ENCODE measurements at places on chromosomes 2 and 18.

DNA sequence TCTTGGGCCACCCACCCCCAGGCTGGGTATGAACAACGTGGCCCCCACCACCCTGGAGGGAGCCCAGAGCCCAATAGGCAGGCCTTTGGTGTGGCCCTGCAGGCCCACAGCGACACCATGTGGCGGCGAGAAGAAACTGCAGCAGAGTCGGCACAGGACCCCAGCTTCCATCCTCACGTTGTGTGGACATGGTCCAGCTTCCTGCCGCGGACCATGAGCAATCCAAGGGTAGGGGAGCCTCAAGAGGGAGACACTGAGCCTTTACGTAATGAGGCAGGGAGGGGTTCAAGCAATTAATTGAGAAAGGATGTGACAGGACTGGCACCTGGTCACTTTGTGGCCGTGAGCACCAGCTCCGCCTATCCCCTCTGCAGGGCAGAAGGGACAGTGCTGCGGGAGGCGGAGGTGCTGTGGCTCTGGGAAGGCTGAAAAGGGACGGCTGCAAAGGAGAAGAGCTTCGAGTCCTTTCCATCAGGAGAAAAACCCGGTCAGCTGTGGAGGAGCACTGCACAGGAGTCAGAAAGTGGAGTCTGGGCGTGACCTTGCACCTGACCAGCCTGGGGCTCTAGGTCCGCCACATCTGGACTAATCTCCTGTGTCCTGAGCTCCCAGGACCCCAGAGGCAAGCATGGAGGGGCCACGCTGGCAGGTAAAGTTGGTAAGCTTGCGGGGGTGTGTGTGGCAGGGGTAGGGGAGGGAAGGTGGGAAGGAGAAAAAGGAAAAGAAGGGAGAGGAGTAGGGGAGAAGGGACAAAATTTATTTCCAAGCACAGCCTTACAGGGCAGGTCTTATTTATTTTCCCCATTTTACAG is 44.9 kb downstream of the TMEM37 start:
- no peak overlapping the region for H3K4me3 ChIP-seq
- no peaks in the 10 kb centered on the region for H3K36me3 ChIP-seq

GRCh38 chr18:6341303-6341702 is 73.4 kb downstream of the L3MBTL4 start:
- no peak overlapping the region for H3K27ac ChIP-seq
- DNase-seq = no peak
- no peaks in the 10 kb centered on the region for H3K27me3 ChIP-seq

- DNase-seq = no peak
- no peaks in the 10 kb centered on the region for H3K27me3 ChIP-seq
- no peaks in the 10 kb centered on the region for H3K36me3 ChIP-seq
- no peak overlapping the region for H3K4me3 ChIP-seq
- no peak overlapping the region for H3K27ac ChIP-seq
These were observed 17.3 kb upstream of the NMUR1 start for GRCh38 chr2:231547315-231548110.

GRCh38 chr2:36737131-36737750 is 40.7 kb downstream of the VIT start:
- H3K27ac ChIP-seq = no peak overlapping the region
- no peaks in the 10 kb centered on the region for H3K36me3 ChIP-seq
- H3K4me1 ChIP-seq = no peaks in the 10 kb centered on the region
- no peak for DNase-seq

DNA sequence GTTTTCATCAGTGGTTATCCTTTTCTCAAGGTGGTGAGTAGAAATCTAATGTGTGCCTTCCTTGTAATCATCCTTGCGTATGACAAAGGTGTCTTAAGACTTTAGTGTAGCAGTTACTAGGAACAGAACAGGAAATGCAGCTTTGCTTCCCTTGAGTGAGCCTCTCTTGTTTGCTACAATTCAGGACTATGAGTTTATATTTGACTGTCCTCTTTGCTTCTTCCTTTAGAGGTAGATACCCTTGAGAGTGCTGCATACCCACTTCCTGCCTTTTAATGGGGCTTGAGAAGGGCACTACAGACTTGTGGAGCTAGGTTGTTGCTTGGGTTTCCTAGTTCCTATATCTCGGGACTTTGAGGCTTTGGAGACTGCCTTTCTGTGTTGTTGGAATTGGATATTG is 3.8 kb downstream of the KCNJ13 start:
- no peak for DNase-seq
- no peak overlapping the region for H3K27ac ChIP-seq

DNA sequence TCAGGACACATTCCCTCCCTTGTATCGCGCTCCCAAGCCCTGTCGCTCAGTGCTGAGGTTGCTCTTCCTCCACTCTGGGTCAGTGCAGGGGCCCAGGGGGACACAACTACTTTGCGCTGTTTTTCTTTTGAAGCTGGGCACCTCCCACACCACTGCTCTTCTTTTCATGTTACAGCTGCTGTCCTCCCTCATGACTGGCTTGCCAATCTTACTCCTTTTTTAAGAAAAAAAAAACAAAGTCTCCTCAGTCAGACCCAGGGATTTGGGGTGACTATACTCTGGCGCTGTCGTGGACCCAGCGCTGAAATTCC is 220.1 kb downstream of the SEPTIN10 start:
- H3K36me3 ChIP-seq = no peaks in the 10 kb centered on the region
- H3K4me1 ChIP-seq = no peaks in the 10 kb centered on the region
- no peak for DNase-seq
- no peak overlapping the region for H3K4me3 ChIP-seq
- no peaks in the 10 kb centered on the region for H3K27me3 ChIP-seq

- H3K27ac ChIP-seq = no peak overlapping the region
- H3K4me3 ChIP-seq = no peak overlapping the region
- no peaks in the 10 kb centered on the region for H3K27me3 ChIP-seq
- H3K4me1 ChIP-seq = no peaks in the 10 kb centered on the region
- no peak for DNase-seq
- H3K36me3 ChIP-seq = no peaks in the 10 kb centered on the region
These were observed 514.9 kb downstream of the SUCLG1 start for GRCh38 chr2:83944191-83944590.

DNA sequence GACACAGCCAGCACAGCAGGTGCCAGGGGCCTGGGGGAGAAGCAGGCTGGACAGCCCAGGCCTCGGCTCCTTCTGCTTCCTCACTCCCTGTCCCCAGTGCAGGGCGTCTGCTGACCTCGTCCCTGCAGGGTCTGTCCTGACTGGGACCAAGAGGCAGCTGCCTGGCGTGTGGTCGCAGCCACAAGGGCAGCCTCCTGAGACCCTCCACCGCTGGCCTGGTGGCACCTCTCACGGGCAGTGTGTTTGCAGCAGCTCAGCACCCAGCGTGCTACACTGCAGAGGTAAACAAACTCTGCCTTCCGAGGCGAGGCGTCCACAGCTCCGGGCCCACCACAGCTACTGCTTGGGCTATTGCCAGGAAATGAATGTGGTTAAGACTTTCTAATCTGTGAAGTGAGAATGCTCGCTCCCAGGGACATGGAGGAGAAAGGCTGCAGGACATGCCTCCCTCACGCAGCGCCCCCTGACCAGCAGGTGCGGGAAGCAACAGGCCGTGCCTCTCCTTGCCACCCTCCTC is 46.1 kb upstream of the HPCAL1 start:
- H3K4me3 ChIP-seq = no peak overlapping the region
- peak; percentile 56 for DNase-seq
- H3K4me1 ChIP-seq = no peaks in the 10 kb centered on the region
- H3K27me3 ChIP-seq = no peaks in the 10 kb centered on the region

GRCh38 chr2:120934574-120935338 is 199.1 kb downstream of the GLI2 start:
- no peak overlapping the region for H3K4me3 ChIP-seq
- peaks cover 58% of the 10 kb centered on the region for H3K4me1 ChIP-seq
- no peaks in the 10 kb centered on the region for H3K27me3 ChIP-seq
- no peak for DNase-seq
- no peaks in the 10 kb centered on the region for H3K36me3 ChIP-seq

- H3K27me3 ChIP-seq = no peaks in the 10 kb centered on the region
- peaks cover 20% of the 10 kb centered on the region for H3K4me1 ChIP-seq
- H3K36me3 ChIP-seq = no peaks in the 10 kb centered on the region
- no peak overlapping the region for H3K27ac ChIP-seq
These were observed 183.1 kb upstream of the HNRNPA3 start for GRCh38 chr2:177029501-177029900.

DNA sequence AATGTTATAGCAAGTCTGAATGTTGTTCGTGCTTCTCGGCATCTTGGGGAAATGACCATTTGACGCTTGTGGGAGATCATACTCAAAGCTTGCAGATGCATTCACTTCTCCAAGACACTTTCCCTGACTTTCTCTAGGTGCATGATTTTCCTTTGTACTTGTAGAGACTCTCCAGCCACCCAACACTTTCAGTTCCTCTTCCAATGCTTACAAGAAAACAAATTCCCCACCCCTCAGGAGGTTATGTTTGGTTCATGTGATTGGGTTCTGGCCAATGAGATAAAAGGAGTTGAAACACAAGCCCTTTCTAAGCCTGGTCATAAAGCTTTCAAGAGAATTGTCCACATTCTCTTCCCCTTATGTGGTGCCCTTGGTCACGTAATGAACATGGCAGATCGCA is 156.3 kb downstream of the EPHA4 start:
- H3K27ac ChIP-seq = no peak overlapping the region
- H3K36me3 ChIP-seq = peaks cover 11% of the 10 kb centered on the region
- no peak for DNase-seq
- H3K4me3 ChIP-seq = no peak overlapping the region
- peaks cover 8% of the 10 kb centered on the region for H3K4me1 ChIP-seq
- no peaks in the 10 kb centered on the region for H3K27me3 ChIP-seq

- DNase-seq = no peak
- H3K36me3 ChIP-seq = no peaks in the 10 kb centered on the region
- no peaks in the 10 kb centered on the region for H3K4me1 ChIP-seq
- no peak overlapping the region for H3K27ac ChIP-seq
These were observed 101.3 kb downstream of the MSH2 start for GRCh38 chr2:47504174-47504810.

- DNase-seq = no peak
- H3K4me3 ChIP-seq = no peak overlapping the region
- no peaks in the 10 kb centered on the region for H3K36me3 ChIP-seq
- no peaks in the 10 kb centered on the region for H3K4me1 ChIP-seq
- no peaks in the 10 kb centered on the region for H3K27me3 ChIP-seq
- no peak overlapping the region for H3K27ac ChIP-seq
These were observed 235.5 kb upstream of the SIX3 start for GRCh38 chr2:44705876-44706480.

GRCh38 chr2:159797543-159798375 is at the start of gene CD302:
CD302 (minus strand) TSS chr2:159798208; CDS start chr2:159798198, 10 bp downstream.
- no peaks in the 10 kb centered on the region for H3K4me1 ChIP-seq
- H3K4me3 ChIP-seq = peak within 1 kb of the TSS; percentile 69
- H3K36me3 ChIP-seq = no peaks in the 10 kb centered on the region
- H3K27me3 ChIP-seq = no peaks in the 10 kb centered on the region
- H3K27ac ChIP-seq = peak within 1 kb of the TSS; percentile 81
- DNase-seq = peak; percentile 84

DNA sequence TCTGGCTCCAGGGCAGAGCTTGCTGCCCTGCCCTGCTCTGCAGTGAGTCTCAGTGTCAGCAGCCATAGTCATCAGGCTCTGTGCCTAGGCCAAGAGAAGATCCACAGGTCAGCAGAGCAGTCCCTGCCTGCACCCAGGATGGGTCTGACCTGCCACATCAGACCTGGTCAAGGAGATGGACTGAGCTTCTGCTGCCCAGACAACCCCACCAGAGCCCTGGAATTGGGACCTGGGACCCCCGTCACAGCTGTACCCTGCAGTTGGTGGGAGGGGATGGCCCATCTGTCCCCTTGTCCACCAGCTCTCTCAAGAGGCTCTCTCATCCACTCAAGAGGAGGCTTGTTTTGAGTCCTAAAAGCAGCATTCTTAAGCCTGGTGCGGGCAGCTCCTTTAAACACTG is 142.6 kb downstream of the TFCP2L1 start:
- no peak overlapping the region for H3K4me3 ChIP-seq
- no peak for DNase-seq
- no peaks in the 10 kb centered on the region for H3K36me3 ChIP-seq
- H3K4me1 ChIP-seq = no peaks in the 10 kb centered on the region
- H3K27ac ChIP-seq = no peak overlapping the region

DNA sequence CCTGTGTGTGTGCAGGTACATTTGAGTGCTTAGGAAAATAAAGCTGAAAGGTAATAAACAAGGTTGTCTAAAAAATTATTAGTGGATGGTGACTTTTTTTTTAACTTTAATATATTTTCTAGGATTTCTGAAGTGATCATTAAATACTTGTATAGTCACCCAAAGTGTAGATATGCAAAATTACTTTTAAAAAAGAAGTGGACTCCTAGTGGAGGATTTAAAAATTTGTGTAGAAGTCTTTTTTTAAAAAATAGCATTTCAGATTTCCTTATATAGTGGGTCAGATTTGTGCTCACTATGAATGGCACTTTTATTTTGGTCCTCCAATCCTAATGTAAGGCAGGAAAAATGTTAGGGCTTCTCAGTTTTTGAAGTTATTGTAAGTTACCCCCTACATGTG is 3.9 kb downstream of the GORASP2 start:
- H3K36me3 ChIP-seq = no peaks in the 10 kb centered on the region
- no peak overlapping the region for H3K27ac ChIP-seq
- DNase-seq = no peak
- no peaks in the 10 kb centered on the region for H3K27me3 ChIP-seq
- no peak overlapping the region for H3K4me3 ChIP-seq
- H3K4me1 ChIP-seq = peaks cover 52% of the 10 kb centered on the region

DNA sequence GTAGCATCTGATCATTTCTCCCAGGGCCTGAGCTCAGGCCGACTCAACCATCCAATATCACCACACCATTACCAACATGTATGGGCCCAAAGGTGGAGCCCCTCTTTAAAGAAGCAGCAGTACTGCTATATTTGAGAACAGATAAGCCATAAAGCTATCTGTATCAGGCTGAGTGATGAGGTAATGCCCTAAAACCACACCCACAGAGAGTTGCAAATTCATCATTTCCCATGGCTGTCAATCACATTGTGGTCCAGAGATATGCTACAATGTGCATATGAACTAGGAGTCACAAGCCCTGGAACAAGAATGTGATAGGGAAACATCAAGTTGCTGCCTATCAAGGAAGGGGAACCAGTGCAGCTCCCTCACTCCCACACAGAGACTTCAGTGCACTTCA is 52.6 kb upstream of the GALNT13 start:
- no peaks in the 10 kb centered on the region for H3K36me3 ChIP-seq
- no peaks in the 10 kb centered on the region for H3K27me3 ChIP-seq
- no peak overlapping the region for H3K4me3 ChIP-seq
- no peaks in the 10 kb centered on the region for H3K4me1 ChIP-seq
- no peak overlapping the region for H3K27ac ChIP-seq

GRCh38 chr2:18046017-18046416 is 167.6 kb downstream of the KCNS3 start:
- H3K27ac ChIP-seq = no peak overlapping the region
- H3K4me3 ChIP-seq = no peak overlapping the region
- H3K36me3 ChIP-seq = no peaks in the 10 kb centered on the region
- H3K27me3 ChIP-seq = no peaks in the 10 kb centered on the region

GRCh38 chr18:11736656-11737055 is 47.6 kb downstream of the GNAL start:
- H3K27me3 ChIP-seq = no peaks in the 10 kb centered on the region
- H3K4me1 ChIP-seq = peaks cover 7% of the 10 kb centered on the region
- DNase-seq = no peak

- no peak for DNase-seq
- H3K4me3 ChIP-seq = no peak overlapping the region
- H3K27me3 ChIP-seq = no peaks in the 10 kb centered on the region
- no peaks in the 10 kb centered on the region for H3K36me3 ChIP-seq
These were observed 32.2 kb upstream of the SPRED2 start for GRCh38 chr2:65464604-65465003.

Measured in sigmoid colon (tissue), 7 donors.